ENCODE measurements at places on chromosomes 3 and 15. TPM values are rescaled to one million over a fixed set of nuclear protein-coding genes. Genes with fewer than 3 reads are reported as not detected.

The CCR1 gene
- polyA plus RNA-seq, result 24.1 TPM

The RIOX2 gene
- 16.8 TPM for polyA plus RNA-seq

The ILDR1 gene
- not detected for polyA plus RNA-seq

DNA sequence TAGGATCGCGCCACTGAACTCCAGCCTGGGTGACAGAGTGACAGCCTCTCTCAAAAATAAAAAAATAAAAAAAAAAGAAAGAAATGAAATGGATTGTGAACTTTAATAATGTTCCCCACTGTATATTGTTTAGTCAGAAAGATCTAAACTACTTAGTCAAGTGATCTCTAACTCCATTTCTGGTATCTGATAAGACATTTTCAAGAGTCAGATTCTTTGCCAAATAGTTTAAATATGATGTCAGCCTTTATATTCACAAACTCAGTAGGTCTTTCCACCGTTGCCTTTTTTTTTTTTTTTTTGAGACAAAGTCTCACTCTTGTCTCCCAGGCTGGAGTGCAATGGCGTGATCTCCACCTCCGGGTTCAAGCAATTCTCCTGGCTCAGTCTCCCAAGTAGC lies 29.0 kb upstream of the OSBPL11 start:
- DNase-seq, result no peak
- no peaks in the 10 kb centered on the region for H3K4me1 ChIP-seq
- H3K4me3 ChIP-seq, result no peak overlapping the region
- H3K27me3 ChIP-seq, result peaks cover 4% of the 10 kb centered on the region
- H3K36me3 ChIP-seq, result peaks cover 5% of the 10 kb centered on the region

DNA sequence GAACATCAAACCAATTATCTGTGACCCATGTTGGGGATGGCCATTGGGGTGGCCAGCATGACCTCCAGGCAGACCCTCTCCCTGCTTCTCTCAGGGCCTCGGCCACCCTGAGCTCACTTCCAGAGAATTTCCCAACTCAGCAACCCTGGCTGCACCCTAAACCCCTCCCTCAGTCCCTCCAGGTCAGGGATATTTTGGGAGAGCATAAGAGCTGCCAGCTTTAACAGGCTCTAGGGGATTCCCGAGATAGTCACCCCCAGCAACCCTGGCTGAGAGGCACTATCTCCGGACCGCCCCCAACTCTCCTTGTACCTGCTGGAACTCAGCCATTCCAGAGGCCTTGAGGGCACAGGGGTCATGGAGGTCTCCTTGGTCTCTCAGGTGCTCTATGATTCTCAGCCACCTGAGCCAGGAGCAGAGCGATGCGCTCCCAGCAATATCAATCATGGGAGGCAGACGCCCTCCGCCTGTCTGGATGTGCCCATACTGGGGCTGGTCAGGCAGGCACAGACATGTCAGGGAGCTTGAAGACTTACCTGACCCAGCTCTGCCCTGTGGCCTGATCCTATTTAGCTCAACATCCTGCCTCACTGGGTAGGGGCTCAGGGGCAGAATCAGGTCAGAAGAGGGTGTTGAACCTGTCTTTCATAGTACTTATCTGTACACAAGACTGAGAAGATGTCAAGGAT lies 34.9 kb upstream of the CILP start:
- H3K36me3 ChIP-seq, result peaks cover 6% of the 10 kb centered on the region
- DNase-seq, result no peak
- no peak overlapping the region for H3K4me3 ChIP-seq
- H3K4me1 ChIP-seq, result no peaks in the 10 kb centered on the region

DNA sequence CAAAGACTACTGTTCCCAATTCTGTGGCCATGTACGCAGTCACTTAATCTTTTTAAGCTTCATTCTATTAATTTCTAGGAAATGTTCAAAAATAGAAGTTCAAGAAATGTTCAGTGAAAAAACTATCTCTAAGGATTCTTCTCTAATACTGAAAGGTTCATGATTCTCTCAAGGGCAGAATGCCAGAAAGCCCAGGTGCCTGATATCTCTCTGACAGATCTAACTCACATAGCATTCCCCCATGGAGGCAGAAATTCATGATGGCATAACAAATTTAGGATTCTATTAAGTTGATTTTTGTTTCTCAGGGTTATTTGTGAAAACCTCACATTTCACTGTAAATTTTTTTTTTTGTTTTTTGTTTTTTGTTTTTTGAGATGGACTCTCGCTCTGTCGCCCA lies 17.5 kb downstream of the CHRM5 start:
- H3K27ac ChIP-seq, result no peak overlapping the region
- H3K4me1 ChIP-seq, result peaks cover 38% of the 10 kb centered on the region
- H3K27me3 ChIP-seq, result no peaks in the 10 kb centered on the region
- no peak overlapping the region for H3K4me3 ChIP-seq
- no peaks in the 10 kb centered on the region for H3K36me3 ChIP-seq
- no peak for DNase-seq

DNA sequence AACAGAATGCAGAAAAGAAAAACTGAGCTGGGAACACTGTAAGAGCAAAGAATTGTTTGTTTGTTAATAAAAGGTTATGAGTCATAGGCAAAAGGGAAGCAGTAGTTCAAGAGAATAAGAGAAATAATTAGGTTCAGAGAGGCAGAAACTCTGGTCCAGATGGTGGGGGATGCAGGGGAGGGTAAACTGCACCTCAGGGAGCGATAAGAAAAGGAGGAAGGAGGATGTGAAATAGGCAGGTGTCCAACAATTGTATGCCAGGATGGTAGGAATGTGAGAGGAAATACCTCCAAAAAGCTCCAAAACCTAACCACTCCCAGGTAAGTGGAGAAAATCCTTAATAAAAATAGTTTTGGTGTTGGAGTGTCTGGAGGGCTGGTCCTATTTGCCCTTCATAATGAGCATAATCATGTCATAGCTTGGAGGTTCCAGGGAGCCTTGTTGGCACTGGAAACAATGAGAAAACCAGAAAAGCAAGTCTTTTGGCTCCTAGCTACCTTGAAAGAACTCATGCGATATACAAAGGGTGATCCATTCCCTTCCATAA lies 405.4 kb upstream of the TBL1XR1 start:
- H3K36me3 ChIP-seq, result peaks cover 3% of the 10 kb centered on the region
- H3K4me3 ChIP-seq, result peak overlapping the region; percentile 7
- H3K4me1 ChIP-seq, result peaks cover 58% of the 10 kb centered on the region
- peak overlapping the region; percentile 1 for H3K27ac ChIP-seq
- no peaks in the 10 kb centered on the region for H3K27me3 ChIP-seq
- no peak for DNase-seq

GRCh38 chr3:107942951-107943749 lies 147.7 kb downstream of the CD47 start:
- peaks cover 2% of the 10 kb centered on the region for H3K27me3 ChIP-seq
- H3K4me1 ChIP-seq, result peaks cover 31% of the 10 kb centered on the region
- no peak overlapping the region for H3K4me3 ChIP-seq
- H3K36me3 ChIP-seq, result no peaks in the 10 kb centered on the region

DNA sequence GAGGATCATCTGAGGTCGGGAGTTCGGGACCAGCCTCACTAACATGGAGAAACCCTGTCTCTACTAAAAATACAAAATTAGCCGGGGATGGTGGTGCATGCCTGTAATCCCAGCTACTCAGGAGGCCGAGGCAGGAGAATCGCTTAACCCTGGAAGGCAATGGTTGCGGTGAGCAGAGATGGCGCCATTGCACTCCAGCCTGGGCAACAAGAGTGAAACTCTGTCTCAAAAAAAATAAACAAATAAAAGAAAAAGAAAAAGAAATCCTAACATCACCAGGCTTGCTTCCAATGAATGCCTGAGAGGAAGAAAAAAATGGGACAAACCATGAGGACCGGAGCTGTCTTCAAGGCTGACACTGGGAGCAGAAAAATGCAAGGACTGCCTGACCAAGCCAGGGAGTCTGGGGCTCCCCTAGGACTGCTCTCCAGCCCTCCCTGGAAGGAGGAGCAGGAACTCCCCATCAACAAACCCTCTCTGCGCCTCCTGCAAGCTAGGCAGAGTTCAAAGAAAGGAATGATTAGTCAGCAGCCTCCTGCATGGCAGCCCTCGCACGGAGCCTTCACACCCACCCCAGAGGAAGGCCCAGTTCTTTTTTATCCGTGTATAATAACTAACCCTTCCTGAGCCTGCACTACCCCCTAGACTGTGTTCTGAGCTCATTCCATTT lies 55.4 kb downstream of the NUP210 start:
- H3K27me3 ChIP-seq, result no peaks in the 10 kb centered on the region
- peaks cover 48% of the 10 kb centered on the region for H3K36me3 ChIP-seq
- H3K4me3 ChIP-seq, result no peak overlapping the region
- no peak overlapping the region for H3K27ac ChIP-seq

- H3K4me1 ChIP-seq, result no peaks in the 10 kb centered on the region
- no peak overlapping the region for H3K27ac ChIP-seq
- no peak overlapping the region for H3K4me3 ChIP-seq
- H3K27me3 ChIP-seq, result peaks cover 3% of the 10 kb centered on the region
Measured at GRCh38 chr3:148204131-148204530, 493.6 kb upstream of the AGTR1 start.

GRCh38 chr3:57530071-57530608 lies 14.0 kb downstream of the DNAH12 start:
- H3K27ac ChIP-seq, result no peak overlapping the region
- H3K4me1 ChIP-seq, result no peaks in the 10 kb centered on the region
- H3K27me3 ChIP-seq, result peaks cover 2% of the 10 kb centered on the region
- H3K4me3 ChIP-seq, result no peak overlapping the region

- peak overlapping the region; percentile 80 for H3K4me3 ChIP-seq
- peaks cover 70% of the 10 kb centered on the region for H3K4me1 ChIP-seq
- peak; percentile 33 for DNase-seq
Measured at GRCh38 chr3:71702131-71703024, 22.8 kb downstream of the EIF4E3 start.

All from immature natural killer cell (primary cell).